NK-92 treated with Interleukin-12 subunit alpha and Interleukin-12 subunit beta, amount 100 ng/mL, for 24 hours (cell line): ENCODE measurements at places on chromosomes 7 and 10.
A peak's percentile ranks its signal among the peaks of the same experiment; 100 is the strongest.

DNA sequence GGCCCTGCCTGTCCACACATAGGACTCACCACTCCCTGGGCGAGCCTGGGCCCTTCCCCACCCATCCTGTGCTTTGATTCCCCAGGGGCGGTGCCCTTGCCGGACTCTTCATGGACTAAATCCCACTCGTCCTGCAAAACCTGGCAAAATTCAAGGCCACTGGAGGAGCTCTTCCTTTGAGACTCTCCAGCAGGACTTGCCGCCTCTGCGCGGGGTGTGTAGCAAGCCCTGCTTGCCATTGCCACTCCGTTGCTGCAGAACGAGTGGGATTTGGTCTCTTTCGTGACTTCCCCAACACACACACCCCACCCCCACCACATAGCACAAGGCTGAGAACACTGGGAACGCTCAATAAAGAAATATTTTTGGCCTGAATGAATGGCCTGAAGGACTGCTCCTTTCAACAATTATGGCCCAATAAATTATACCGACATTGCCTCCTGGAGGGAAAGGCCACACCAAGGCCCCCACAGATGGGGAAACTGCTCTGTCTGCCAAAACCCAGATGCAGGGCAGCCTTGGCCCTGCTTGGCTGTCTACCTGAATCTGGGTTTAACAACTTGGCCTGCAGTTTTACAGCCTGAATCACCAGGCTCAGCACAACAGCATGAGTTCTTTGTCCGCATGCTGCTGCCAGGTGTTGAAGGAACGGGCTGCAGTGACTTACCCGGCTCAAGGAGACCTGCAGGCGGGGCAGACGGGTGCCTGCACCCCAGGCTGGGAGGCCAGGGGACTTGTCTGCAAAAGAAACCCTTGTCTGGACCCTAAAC lies 72.8 kb upstream of the KAT6B start:
- DNase-seq = no peak

DNA sequence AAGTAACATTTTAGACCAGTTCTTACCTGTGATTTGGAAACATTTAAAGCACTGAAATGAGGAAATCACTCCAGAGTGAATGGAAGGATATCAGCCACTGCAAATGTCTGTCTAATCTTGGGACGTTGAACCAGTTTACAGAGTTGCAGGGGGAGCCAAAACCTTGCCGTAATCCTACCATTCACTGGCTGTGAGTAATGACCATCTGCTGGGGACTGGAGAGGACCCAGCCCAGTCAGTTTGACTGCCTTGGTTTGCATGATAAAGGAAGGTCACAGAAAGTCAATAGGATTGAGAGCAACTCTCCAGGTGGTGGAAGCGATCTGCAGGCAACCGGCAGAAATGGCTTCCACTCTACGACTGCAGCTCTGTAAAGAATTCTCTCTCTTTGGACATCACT lies 167.2 kb downstream of the AKR1D1 start:
- no peak for DNase-seq

DNA sequence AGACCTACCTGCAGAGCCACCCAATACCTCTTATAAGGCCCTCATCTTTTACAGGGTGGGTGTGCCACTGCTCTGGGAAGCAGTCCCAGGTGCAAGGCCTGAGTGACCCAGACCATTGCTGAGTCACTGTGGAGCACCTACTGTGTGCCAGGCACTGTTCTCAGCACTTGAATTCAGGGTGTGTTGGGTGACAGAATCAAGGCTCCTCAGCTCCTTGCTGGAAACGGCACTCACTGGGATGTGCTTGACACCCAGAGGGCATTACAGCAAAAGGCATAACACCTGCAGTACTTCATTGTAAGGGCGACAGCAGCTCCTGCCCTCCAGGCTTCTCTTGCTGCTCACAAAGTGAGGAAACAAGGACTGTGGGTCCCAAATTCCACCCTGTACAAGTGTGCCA lies 7.1 kb downstream of the CAMK2B start:
- DNase-seq = no peak

- no peak for DNase-seq
These were observed 62.1 kb downstream of the ZRANB1 start for GRCh38 chr10:125003901-125004467.

DNA sequence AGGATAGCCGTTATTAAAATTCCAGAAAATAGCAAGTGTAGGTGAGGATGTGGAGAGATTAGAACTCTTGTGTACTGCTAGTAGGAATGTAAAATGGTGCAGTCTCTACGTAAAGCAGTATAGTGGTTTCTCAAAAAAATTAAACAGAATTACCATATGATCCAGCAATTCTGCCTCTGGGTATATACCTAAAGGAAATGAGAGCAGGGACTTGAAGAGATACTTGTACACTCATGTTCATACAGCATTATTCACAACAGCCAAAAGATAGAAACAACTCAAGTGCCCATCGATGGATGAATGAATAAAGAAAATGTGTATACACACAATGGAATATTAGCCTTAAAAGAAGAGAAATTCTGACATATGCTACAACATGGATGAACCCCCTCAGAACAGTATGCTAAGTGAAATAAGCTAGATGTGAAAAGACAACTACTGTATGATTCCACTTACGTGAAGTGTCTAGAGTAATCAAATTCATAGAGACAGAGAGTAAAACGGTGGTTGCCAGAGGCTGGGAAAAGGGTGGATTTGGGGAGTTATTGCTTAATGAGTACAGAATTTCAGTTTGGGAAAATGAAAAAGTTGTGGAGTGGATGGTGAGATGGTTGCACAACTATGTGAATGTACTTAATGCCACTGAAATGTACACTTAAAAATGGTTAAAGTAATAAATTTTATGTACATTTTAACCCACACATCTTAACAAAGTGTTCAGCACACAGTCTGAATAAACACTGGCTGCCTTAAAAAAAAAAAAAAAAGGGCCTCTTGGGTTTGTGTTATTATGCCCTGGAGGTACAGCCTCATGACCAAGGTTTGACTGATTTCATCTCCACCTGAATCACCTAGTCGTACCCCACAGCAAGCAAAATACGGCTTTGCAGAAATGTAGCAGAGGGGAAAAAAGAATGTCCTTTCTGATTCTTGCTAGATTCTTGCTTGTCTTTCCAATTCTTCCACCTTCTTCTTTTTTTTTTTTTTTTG lies 26.2 kb downstream of the BUB3 start:
- no peak for DNase-seq

DNA sequence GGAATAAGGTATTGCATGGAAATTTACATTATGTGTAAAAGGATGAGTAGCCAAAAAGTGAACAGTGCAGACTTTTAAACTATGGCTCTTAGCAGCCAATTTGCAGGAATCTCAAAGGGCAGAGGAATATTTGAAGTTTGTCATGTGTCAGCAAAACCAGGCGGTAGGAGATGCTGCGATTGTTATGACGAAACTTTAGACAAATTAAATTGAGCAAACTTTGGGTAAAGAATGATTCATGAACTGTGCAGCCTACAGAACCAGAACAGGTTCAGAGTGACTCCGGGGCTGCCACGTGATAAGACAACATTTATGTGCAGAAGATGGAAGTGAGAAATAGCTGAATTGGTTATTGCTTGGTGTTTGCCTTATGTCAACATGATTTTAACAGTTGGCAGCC lies 39.2 kb upstream of the CCDC6 start:
- DNase-seq = no peak

DNA sequence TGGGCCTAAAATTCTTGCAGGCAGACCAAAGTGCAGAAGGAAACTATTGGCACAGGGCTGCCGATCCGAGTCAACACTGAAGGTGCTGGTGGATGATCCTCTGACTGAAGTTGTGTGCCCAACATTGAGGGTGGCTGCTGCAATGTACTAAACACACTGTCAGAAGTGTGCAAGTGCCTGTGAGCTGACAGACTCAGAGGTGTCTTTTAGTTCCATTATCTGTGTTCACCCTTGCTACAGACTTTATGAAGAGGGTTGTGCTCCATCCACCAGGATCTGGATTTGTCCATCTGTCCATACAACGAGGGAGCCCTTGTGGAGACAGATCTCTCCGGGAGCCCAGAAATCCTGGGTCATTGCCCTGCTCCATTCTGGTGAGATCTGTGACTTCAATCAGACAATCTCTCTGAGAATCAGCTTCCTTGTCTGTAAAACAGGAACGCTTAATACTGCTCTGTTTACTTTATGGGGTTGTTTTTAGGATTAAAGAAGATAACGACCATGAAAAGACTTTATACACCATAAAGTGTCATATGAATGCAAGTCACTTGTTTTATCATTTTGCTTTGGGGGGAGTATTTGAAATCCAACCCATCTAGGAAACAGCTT lies 9.5 kb upstream of the TRPV6 start:
- DNase-seq = no peak

DNA sequence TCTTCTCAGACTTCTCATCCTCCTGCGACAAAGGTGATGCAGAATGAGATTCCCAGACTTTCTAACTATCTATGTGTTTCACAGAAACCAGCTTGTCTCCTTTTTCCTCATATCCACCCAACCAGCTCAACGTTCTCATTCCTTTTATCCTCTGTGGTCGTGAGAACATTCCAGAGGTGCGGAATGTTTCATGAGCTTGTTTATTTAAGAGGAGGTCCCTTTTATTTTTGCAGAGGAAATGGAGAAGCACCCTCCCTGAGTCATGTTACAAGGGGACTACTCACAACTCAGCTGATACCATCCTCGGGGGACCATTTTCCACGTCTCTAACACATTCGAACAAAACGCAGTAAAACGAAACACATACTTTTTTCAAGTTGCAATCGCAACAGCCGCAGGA lies 93.2 kb downstream of the ZRANB1 start:
- no peak for DNase-seq

GRCh38 chr10:11063856-11064255 lies 46.2 kb downstream of the CELF2 start:
- no peak for DNase-seq

DNA sequence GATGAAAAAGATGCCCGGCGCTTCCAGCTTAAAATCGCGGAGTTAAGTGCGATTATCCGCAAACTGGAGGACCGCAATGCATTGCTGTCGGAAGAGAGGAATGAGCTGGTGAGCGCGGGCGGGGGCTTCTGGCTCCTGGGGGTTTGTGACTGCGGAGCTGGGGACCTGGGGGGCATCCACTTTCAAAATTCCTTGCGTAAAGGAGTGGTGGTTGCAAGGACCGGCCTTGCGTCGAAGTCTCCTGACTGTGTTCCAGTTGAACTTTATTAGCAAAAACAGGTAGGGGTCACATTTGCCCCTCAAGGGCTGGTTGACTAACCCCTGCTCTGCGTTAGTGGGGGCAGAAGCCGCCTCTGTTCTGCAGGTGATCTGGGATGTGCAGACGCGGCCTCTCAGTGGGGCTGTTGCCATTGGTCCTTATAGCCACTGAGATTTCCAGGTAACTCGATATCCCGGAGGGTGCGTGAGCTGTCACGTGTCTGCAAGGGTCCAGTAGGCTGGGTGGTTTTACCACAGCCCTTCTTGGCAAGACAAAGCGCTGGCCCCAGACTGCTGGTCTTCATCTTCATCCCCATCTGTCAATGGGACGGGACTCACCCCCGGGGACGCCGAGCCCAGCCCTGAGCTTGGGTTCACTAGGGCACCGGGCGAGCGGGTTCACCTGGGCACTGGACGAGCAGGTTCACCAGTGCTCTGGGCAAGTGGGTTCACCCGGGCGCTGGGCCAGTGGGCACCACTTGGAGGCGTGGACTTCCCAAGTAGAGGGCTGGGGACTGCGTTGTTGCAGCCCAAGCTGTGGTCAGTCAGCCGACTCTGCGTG lies 51.5 kb upstream of the DPYSL4 start:
- DNase-seq = no peak

DNA sequence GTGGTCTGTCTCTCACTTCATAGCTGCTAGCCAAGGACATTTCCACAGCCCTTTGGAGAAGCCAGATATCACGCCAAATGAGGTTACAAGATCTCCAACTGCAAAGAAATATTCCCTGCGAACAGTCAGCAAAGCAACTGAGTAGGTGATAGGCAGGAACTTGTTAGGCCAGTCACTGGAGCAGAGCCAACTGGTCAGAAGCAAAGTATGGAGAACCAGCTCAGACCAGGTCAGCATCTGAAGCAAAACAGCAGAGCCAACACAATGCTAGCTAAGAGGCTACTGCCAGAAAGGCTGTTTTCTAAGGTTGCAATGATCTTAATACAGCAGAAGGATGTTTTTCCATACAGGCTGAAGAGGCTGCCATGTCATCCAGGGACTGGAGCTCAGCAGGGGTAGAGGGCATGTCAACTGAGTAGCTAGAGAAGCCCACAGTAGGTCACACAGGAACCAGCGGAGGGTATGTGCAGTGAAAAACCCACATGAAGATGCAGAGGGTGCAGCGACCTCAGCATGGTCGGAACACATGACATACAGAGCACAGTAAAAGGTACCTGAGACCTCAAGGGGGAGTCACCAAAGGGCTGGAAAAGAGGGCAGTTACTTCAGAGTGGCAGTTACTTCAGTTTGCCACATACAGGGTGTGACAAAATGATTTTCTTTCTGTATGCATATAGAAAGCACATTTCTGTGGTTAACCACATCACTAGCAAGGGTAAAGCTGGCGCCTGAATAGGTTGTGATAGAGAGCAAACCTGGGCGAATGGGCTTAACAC lies 8.9 kb downstream of the SEC31B start:
- peak; percentile 76 for DNase-seq

DNA sequence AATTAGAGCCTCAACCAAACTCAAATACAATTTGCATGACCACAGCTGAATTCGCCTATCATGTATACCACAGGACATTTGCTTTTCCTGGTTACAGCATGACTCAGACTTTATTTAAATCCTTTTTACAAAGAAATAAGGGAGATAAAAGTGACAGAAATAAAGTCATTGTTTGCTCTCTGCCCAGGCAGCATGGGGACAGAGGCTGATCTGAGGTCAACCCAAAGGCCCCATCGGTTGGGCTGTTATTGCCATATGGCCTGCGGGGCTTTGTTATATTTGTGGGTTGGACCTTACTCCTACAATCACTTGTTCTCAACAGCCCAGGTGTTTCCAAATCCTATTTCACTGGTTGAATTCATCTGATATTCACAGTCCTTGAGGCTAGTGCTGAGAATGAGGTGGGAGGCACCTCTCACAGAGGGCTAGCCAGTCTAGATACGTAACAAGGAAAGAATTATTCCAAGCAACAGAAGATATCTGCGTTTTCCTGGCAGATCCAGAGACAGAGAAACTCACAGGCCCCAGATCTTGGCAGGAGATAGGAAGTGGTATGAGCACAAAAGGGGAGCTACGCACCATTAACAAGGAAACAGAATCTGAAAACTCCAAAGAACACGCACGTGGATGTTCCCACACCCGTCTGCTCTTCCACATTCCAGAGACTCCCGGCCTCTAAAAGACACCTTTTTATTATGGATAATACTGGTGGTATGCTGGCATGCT lies 117.3 kb downstream of the HIPK2 start:
- no peak for DNase-seq

- DNase-seq = no peak
These were observed 466.5 kb downstream of the GRID1 start for GRCh38 chr10:85900061-85900460.

GRCh38 chr7:128904381-128905197 lies 5.9 kb downstream of the KCP start:
- DNase-seq = no peak

GRCh38 chr7:42946627-42946950 lies 14.4 kb downstream of the MRPL32 start:
- no peak for DNase-seq

DNA sequence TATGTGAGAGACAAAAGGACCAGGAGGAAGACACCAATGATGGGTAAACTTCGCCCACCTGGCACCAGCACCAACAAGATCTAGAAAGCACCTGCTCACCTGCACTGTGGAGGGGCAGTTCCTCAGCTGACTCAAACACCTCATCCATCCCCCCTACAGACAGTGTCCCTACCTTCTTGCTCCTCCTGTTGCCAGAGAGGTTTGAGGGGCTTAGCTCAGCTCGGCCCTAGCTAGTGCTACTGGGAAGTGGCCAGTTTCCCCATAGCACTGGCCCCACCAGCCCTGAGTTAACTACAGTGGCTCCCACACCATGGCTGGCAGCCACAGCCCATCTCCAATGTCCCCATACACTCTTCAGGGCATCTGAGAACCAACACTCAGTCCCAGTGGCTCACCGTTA lies 70.8 kb downstream of the GRID1 start:
- no peak for DNase-seq
